ENCODE measurements at places on chromosomes 5 and 9. TPM values are rescaled to one million over a fixed set of nuclear protein-coding genes. Genes with fewer than 3 reads are reported as not detected.

DNAI1 gene
- total RNA-seq: not detected

SGCD gene
- total RNA-seq: 3.9 TPM

LCN2 gene
- total RNA-seq: 3.9 TPM

BHMT2 gene
- total RNA-seq: not detected

NR4A3 gene
- 1.5 TPM for total RNA-seq

EQTN gene
- total RNA-seq: not detected

EEIG1 gene
- total RNA-seq: 39.5 TPM

FGFR4 gene
- 25.5 TPM for total RNA-seq

SOX30 gene
- total RNA-seq: not detected

ADGRD2 gene
- not detected for total RNA-seq

ADCY2 gene
- total RNA-seq: not detected

OLFML2A gene
- 24.0 TPM for total RNA-seq

PLEKHG4B gene
- total RNA-seq: 1.0 TPM

SLC38A9 gene
- 24.5 TPM for total RNA-seq

NR6A1 gene
- total RNA-seq: 2.1 TPM

SLC25A2 gene
- not detected for total RNA-seq

POU5F2 gene
- total RNA-seq: not detected

BARHL1 gene
- total RNA-seq: not detected

CCDC183 gene
- 0.74 TPM for total RNA-seq

GMCL2 gene
- total RNA-seq: not detected
